ENCODE measurements at places on chromosomes 11 and 22.
A peak's percentile ranks its signal among the peaks of the same experiment; 100 is the strongest.

GRCh38 chr22:46542011-46542985 lies 4.9 kb upstream of the CELSR1 start:
- no peak for DNase-seq

DNA sequence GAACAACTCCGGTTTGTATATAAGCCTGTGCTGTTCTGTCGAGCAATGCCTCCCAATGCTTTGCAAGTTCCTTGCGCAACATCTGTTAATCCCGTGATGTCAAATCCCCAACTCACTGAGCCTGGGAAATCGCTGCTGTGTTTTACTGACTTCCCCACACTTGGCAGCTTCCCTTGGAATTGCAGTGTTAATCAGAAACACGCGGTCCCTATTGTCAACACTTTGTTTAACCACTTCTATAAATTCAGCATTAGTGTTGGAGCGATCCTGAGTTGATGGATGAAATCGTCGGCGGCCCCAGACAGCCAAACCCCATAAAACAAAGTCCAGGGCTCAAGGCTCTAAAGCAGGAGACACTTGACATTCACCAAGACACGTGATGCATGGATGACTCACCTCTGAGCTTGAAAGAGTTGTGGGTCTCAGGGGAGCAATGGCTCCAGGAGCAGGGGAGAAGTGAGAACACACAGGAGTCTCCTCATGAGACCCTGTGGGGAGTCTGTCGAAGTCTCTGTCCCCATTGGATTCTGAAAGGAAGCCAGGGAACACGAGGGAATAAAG lies 555.3 kb downstream of the MIAT start:
- DNase-seq: no peak

DNA sequence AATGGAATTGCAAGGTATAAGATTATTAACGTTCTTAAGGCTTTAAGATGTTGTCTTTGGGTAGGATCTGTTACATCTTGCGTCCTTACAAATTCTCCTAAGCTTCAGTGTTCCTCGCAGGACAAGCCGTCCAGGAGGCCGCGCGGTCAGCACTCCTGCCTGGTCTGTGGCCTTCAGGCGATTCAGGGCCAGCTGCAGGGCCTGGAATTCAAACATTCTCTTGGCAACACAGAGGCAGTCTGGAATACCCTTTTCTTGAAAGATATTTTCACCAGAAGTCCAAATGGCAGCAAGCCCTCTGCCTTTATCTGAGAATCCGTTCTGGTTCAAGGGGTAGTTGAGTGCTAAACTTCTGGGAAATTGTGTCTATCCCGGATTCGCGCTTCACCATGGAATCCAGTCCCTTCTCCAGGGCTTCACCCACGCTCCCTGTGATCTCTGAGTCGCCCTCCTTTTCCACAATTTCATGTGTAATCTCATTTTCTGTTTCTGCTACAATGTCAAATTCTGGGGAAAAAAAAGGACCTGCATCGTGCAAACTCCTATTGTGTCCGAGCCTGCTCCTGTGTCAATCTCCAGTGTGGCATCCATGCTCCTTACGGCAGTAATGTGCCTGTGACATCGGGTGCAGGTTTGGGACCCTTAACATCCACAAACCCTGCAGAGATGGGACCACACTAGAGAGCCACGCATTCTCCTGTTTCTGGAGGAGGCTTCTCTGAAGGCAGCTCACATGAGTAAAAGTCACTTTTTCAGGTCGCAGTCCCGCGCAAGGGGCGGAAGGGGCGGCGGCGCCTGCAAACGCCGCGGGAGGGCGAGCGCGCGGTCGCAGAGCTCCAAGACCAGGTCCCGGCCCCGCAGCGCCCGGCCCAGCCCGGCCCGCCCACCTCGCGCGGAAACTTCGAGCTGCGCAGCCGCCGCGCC lies 25.4 kb upstream of the SORL1 start:
- DNase-seq: no peak

GRCh38 chr11:8328848-8329330 lies 65.2 kb upstream of the LMO1 start:
- DNase-seq: peak; percentile 39

All from hematopoietic multipotent progenitor cell treated with erythropoietin and hydrocortisone succinate and interleukin-3 and kit ligand, for 17 days (in vitro differentiated cells).